ENCODE measurements at places on chromosomes 4 and X.

- DNase-seq, result no peak
Observed at GRCh38 chrX:9466736-9467135, 1.9 kb downstream of the TBL1X start.

GRCh38 chr4:122285285-122285684, 93.5 kb upstream of the ADAD1 start:
- DNase-seq, result no peak

DNA sequence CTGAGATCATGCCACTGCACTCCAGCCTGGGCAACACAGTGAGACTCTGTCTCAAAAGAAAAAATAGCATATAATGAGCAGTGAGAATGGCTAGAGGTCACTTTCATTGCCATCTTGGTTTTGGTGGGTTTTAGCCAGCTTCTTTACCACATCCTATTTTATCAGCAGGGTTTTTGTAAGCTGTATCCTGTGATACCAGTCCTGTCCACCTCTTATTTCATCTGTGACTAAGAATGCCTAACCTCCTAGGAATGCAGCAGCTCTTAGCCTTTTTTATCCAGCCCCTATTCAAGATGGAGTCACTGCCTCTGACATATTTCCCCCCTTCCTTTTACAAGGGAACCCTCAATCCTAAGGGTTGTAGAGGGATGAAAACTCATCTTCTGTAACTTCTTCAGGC, 26.1 kb upstream of the IGFBP7 start:
- no peak for DNase-seq

- no peak for DNase-seq
Observed at GRCh38 chr4:40948014-40948413, 198.3 kb downstream of the NSUN7 start.

- DNase-seq, result no peak
Observed at GRCh38 chrX:42837747-42838146, 59.8 kb upstream of the PPP1R2C start.

DNA sequence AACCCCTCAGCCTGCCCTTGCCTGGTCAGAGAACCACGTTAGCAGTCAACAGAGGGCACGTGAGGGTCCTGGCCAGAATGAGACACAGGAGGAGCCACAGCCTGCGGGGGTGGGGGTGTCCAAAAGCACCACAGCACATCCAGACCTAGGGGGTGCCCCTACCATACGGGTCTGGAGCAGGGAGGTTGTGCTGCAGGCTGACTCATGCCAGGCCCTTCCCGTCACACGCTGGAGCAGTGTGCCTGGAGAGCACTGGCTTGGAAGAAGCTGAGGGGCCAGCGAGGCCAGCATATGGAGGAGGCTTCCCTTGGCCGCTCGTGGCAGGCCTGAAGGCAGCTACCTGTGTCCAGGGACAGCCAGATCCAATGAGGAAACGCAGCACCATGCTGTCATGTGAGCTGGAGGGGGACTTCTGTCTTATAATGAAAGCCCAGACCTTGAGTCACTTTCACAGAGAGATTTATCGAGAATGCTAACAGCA, 1.5 kb upstream of the IRAK1 start:
- no peak for DNase-seq

- no peak for DNase-seq
Observed at GRCh38 chrX:67636532-67636931, 92.7 kb downstream of the AR start.

DNA sequence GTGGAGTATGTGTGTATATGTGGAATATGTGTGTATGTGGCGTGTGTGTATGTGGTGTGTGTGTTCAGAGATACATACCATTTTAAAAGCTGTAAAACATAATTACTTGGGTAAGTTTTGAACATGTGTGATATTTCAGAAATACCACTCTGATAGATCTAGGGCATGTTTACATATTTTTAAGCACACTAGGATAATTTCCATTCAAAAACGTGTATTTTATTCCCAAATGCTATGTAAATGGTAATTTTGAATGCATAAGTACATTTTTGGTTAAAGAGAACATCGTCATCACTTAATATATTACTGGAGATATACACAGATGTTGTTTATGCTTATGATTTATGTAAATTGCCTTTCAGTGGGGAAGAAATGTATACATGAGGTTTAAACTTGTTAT, 34.7 kb upstream of the SHISA3 start:
- no peak for DNase-seq

DNA sequence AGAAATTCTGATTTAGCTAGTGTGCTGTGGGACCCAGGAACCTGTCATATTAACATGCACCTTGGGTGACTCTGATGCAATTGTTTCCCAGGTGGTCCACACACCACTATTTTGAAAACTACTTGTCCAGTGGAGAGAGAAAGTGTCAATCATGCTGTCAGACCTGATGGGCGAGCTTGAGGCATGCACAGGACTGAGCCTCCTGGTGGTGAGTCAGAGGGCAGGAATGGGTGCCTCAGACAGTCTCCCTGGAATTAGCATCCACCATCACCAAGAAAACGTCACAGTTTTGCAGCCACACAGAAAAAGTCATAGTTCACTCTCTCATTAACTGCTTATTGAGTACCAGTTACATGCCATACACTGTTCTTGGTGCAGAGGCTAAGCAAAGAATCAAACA, 181.8 kb upstream of the MAOA start:
- DNase-seq, result no peak

DNA sequence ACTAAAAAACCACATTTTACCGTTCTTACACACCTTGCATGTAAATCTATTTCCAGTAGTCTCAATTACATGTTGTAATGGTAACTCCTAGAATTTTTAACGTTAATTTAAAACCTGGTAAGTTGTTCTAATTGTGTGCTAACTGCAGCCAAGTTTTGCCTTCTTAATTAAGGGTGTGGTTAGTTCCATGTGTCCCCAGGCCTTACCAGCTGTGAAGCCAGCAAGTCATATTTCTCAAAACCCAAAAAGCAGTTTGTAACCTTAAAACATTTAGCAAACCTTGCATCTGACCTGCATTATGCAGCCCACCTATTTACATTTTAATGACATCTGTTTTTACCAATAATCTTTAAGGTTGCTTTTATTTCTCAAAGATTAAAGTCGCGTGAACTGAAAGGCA, 18.4 kb upstream of the FAM47E start:
- no peak for DNase-seq

DNA sequence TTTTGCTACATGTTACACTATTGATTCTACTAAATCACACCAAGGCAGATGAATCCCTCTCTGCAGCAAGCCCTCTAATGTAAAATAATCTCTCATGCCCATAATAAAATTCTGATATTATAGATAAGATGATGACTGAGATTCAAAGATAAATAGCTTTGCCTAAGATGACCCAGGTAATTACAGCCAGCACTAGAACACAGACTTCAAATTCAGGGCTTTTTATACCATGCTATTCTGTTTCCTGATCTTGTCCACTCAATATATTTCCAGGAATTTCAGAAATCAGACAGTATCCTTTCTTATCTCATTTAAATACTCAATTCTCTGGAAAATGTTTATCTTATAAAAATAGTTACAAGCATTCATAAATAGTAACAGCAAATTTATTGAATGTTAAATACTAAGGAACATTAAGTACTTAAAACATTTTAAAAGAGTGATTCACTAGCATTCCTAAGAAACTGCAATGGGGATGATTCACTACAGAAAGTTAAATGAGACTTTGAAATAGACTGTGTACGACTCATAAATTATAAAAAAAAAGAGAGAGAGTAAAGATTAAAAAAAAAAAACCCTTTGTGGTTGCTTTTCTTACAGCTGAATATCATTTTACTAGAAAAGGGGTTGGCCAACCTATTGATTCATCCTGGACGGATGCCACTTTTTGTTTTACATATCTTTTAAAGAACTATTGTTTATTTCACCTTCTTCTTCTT, 45.8 kb upstream of the IL21 start:
- DNase-seq, result peak; percentile 81

GRCh38 chr4:96145601-96146000, 305.7 kb downstream of the PDHA2 start:
- no peak for DNase-seq

- DNase-seq, result peak; percentile 52
Observed at GRCh38 chrX:10615931-10616774, 4.2 kb downstream of the MID1 start.

- DNase-seq, result no peak
Observed at GRCh38 chrX:19875050-19875431, 12.4 kb downstream of the SH3KBP1 start.

- no peak for DNase-seq
Observed at GRCh38 chr4:10225096-10225495, 108.5 kb upstream of the WDR1 start.

- DNase-seq, result no peak
Observed at GRCh38 chr4:627347-628125, 2.2 kb downstream of the PDE6B start.

DNA sequence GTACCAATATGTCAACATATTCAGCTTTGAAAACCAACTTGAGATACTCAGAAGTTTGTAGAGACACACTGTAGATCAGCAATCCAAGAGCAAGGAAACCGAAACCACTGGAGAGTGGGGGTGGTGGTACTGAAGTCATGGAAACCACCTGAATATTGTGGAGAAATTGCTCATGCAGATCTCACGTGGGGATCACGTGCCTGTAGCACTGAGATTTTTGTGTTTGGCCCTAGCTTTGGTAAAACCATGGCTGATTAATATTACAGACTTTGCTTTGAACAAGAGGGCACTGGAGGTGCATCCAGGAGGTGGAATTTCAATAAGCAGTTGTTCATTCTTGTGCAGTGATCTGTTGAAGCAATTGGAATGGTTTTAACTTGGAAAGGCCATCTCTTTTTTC, 47.2 kb downstream of the GBA3 start:
- DNase-seq, result no peak

DNA sequence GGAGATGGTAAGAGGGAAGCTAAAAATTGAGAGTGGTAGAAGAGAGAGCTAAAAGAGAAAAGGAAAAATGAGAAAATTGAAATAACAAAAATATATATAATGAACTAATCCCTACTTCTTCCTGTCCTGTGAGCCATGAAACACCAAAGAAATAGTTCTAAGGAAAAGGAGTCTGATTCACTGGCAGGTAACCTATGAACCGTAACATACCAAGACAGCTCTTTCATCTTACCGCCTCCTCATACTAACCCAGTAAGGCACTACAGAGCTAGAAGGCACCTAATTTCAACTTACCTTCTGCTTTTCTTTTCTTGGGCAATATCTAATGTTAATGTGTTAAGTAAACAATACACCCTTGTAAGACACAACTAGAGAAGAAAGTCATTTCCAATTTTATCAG, 297.7 kb upstream of the DIAPH2 start:
- no peak for DNase-seq

DNA sequence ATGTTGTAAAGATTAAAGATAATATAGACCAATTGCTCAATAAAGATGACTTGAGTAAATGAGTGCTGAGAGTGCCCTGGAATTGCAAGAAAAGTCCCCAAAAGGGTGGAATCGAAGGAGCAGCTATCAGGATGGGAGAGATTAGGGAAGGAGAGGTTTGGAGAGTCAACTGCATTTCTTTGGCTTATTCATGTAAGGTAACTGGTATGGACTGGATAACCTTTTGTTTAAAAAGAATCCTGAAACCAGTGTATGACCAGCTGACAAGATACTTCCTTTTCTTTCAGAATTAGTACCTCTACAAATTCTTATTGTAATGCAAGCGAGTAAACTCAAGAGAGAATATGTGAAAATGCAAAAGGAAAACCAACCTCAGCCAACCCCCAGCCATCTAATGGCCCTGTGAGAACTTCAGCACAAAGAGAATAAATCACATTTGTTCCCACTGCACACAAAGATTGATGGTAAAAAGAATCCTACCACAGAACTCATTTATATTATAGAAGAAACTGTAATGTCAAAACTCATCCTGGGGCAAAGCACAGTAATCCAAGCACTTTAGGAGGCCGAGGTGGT, 24.5 kb upstream of the SPP1 start:
- DNase-seq, result no peak

- no peak for DNase-seq
Observed at GRCh38 chrX:16882169-16882568, 12.0 kb upstream of the RBBP7 start.

DNA sequence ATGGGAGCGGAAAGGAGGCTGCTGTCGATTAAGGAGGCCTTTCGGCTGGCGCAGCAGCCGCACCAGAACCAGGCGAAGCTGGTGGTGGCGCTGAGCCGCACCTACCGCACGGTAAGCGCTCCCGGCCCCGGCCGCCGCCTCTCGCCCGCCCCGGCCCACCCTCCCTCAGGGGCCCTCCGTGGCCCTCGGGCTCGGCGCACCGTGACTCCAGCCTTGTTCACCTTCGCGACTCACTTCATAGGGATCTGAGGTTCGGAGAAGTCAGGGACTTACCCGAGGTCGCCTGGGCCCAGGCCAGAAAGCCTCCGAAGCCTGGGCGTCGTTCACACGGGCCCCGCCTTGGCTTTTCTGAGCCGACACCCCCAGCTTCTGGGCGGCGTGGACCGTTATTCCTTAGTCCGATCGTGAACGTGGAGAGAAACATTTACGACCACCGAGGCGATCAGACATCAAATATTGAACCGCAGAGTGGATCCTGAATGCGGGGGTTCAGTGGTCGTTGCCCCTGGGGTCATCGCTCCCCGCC, 362 bp downstream of the NCAPG start:
- DNase-seq, result no peak

Measured in GM04504 (cell line).